ENCODE measurements at places on chromosomes 5 and 9. TPM values are rescaled to one million over a fixed set of nuclear protein-coding genes. Genes with fewer than 3 reads are reported as not detected.

ARSB gene
- total RNA-seq: 10.1 TPM

NDST1 gene
- total RNA-seq: 18.2 TPM

DNA sequence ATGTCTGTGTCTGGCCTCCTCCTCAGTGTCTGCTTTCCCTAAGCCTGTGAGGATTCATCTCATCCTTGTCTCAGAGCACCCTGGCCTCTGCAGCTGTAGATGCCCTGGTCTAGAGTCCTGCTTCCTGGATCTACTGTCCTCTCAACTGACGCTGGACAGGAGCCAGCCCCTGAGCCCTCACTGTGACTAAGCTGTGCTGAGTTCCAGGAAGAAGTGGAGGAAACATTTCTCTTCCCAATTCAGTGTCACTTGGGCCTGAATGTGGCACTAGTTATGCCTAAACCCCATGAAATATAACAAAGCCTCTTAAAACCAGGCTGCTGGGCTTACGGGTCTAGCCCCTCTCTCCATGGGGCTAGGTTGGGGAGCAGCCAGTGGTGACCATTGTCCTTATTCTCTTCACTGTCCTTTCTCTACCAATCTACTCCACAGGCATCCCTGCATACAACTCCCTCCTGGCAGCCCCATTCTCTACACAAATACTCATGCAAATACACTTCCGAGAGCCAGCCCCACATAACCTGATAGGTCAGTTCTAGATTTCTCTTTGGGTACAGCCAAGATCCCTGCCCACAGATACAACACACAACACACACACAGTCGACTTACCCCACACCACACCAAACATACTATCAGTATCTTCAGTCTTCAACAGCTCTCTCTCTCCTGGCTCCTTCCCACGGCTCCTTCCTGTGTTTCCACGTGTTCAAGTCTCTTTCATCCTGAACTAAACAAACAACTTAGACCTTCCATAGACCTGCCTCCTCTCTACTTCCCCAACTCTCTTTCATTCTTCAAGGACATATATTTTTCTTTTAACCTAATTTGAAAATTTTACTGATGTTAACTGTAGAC, 220.8 kb downstream of the SNX18 start:
- H3K27me3 ChIP-seq: no peaks in the 10 kb centered on the region
- H3K4me3 ChIP-seq: no peak overlapping the region
- peak overlapping the region; percentile 48 for H3K27ac ChIP-seq
- peak; percentile 47 for DNase-seq
- H3K36me3 ChIP-seq: no peaks in the 10 kb centered on the region

DNA sequence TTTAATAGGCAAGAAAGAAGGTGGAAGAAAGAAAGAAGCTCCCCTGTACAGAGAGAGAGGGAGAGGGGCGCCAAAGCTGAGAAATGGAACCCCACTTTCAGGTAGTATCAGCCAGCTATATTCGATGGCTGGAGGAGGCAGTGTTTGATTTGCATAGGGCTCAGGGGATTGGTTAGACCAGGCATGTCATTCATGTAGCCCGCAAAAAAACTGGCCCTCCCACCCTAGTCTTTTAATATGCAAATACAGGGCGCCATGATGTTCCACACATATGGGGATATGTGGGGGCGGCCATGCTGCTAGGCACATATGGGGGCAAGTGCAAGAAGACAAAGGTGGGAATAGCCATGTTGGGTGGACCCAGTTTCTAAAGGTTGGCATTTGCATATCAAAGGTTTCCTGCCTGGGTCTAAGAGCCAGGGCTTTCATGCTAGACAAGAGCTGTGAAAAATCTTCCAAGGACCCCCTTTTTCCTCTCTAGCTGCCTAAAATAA, 174.4 kb upstream of the ADRA1B start:
- H3K4me1 ChIP-seq: no peaks in the 10 kb centered on the region
- H3K4me3 ChIP-seq: no peak overlapping the region
- no peaks in the 10 kb centered on the region for H3K36me3 ChIP-seq
- no peak overlapping the region for H3K27ac ChIP-seq
- H3K27me3 ChIP-seq: no peaks in the 10 kb centered on the region
- no peak for DNase-seq

DNA sequence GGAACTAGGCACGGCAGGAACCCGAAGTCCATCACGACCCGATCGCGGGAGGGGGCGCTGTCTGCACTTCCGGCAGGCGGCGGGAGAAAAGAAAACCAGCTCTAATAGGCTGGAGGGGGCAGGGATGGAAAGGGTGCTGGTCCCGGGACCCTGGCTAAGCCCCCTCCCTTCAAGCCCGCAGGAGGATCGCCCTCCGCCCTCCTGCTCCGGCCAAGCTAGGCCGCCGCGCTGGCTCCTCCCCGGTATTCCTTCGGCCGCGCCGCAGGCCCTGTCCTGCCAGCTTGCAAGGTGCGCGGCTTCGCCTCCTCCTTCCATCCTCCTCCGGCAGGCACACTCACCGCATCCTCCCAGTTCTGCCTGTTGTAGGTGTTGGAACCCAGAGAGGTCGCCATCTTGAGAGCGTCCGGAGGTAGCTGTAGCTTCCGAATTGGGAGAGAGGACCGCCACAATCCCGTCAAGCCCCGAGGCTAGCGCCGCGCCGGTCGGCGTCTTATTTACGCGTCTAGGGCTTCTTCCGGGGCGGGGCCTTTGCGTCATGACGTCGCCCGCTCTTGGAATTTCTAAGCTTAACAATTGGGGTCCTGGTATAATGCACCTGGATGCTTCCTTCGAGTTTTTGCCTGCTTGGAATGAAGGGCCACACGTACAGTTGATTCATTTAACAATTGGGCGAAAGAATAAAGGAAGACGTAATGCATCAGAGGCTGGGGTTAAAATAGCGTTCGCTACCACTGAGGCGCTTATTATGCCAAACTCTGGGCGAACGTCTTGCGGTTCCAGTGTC, at the start of gene RBM22:
TSS of gene RBM22 (minus strand) at position 469 of the 784 bp plus-strand sequence. CDS start at position 392, 77 bp downstream.
- peaks cover 2% of the 10 kb centered on the region for H3K36me3 ChIP-seq
- H3K27ac ChIP-seq: peak within 1 kb of the TSS; percentile 95
- no peaks in the 10 kb centered on the region for H3K4me1 ChIP-seq
- H3K4me3 ChIP-seq: peak within 1 kb of the TSS; percentile 98

- H3K27me3 ChIP-seq: no peaks in the 10 kb centered on the region
- no peaks in the 10 kb centered on the region for H3K4me1 ChIP-seq
- H3K4me3 ChIP-seq: no peak overlapping the region
- no peak overlapping the region for H3K27ac ChIP-seq
- no peak for DNase-seq
Measured at GRCh38 chr9:7103367-7103766, 345.6 kb downstream of the KDM4C start.

DNA sequence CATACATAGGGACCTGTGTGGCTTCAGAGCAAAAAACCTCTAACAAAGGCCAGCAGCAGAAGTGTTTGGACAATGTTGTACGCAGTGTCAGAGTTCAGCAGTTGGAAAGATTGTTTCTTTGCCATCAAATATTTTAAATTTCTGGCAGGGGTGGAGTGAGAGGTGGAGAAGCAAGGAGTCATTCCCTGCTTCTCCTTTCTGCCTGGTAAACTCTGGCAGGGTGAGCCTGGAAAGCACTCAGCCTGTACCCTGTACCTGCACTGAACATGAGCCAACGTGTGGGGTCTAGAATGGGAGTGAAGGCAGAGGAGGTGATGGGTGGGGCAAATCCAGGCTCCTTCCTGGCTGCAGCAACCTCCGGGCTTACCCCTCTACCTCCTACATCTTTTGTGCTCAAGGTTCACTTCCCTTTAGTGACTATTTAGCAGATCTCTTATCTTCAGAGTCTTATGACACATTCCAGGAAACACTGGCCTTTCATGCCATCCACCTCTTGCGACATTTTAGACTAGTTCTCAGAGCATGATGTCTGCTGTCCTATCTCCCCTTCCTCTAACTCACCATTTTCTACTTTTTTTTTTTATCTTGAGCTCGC, 445.0 kb upstream of the PIK3R1 start:
- H3K4me3 ChIP-seq: no peak overlapping the region
- peak; percentile 54 for DNase-seq
- no peak overlapping the region for H3K27ac ChIP-seq
- no peaks in the 10 kb centered on the region for H3K27me3 ChIP-seq

GRCh38 chr9:98117984-98118639, 910 bp downstream of the TRIM14 start:
- no peaks in the 10 kb centered on the region for H3K36me3 ChIP-seq
- H3K27ac ChIP-seq: no peak overlapping the region
- peaks cover 2% of the 10 kb centered on the region for H3K4me1 ChIP-seq
- DNase-seq: peak; percentile 30
- H3K27me3 ChIP-seq: no peaks in the 10 kb centered on the region
- peak overlapping the region; percentile 77 for H3K4me3 ChIP-seq

- DNase-seq: no peak
- H3K27me3 ChIP-seq: no peaks in the 10 kb centered on the region
- H3K27ac ChIP-seq: no peak overlapping the region
Measured at GRCh38 chr5:54709096-54709495, 191.5 kb downstream of the SNX18 start.

- H3K4me3 ChIP-seq: no peak overlapping the region
- H3K27me3 ChIP-seq: peaks cover 6% of the 10 kb centered on the region
- no peak for DNase-seq
- H3K36me3 ChIP-seq: no peaks in the 10 kb centered on the region
Measured at GRCh38 chr9:136645903-136646754, 16.6 kb upstream of the EGFL7 start.

DNA sequence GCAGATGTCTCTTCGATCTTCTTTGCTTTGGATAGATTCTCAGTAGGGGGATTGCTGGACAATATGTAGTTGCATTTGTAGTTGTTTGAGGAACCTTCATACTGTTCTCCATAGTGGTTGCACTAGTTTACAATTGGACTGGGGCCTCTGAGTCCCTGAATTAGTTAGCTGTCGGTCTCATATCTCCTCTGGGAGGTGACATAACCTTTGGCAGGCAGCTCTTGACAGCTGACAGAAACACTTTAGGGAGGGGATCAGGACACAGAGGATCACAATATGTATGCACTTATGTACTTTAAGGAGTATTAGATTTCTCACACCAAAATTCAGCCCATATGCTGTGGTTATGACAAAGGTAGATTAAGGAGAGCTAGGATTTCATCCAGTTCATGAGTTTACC, 1279.9 kb upstream of the DMAC1 start:
- H3K36me3 ChIP-seq: no peaks in the 10 kb centered on the region
- DNase-seq: no peak
- no peak overlapping the region for H3K27ac ChIP-seq
- no peaks in the 10 kb centered on the region for H3K27me3 ChIP-seq

DNA sequence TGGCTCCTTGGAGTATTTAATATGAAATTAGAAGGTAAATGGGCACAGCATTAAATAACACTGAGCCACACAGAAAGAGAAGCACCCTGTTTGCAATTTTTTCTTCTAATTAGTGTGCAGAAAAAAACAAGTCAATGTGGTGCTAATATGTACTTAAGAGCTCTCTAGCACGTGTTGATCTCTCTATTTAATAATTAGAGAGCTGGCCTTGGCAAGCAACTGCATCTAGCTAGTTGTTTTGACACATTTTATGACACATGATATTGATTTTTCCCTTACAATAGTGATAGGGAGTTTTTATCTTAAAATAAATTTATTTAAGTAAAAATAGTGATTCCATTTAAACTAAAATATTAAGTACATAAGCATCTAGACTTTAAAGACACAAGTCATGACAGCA, 54.5 kb upstream of the NUDT12 start:
- DNase-seq: no peak
- no peak overlapping the region for H3K27ac ChIP-seq
- H3K27me3 ChIP-seq: no peaks in the 10 kb centered on the region
- no peak overlapping the region for H3K4me3 ChIP-seq
- no peaks in the 10 kb centered on the region for H3K36me3 ChIP-seq
- H3K4me1 ChIP-seq: no peaks in the 10 kb centered on the region

DNA sequence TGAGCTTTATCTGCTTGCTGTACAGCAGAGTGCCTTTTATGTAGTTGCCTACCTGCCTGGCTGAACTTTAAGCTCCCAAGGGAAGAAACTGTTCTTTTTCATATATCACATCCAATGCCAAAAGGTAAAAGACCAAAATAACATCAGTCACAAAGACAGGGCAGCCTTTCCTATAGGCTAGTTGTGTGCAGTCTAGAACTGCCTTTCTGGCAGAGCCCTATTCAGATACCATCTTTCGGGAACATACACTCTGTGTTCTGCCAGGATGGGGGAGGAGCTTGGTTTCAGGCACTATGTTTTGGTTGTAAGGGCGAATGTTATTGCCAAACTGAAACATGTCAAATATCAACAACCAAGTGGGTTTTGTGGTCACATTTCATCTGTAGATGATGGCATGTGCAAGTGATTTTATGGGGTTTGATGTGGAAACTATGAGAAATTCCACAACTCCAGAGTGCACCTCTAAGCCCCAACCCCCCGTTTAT, 314.5 kb downstream of the ADGRV1 start:
- no peaks in the 10 kb centered on the region for H3K27me3 ChIP-seq
- no peak overlapping the region for H3K27ac ChIP-seq
- peaks cover under 1% of the 10 kb centered on the region for H3K4me1 ChIP-seq
- H3K36me3 ChIP-seq: no peaks in the 10 kb centered on the region

GRCh38 chr9:117936185-117937130, 232.3 kb downstream of the TLR4 start:
- no peak overlapping the region for H3K27ac ChIP-seq
- H3K27me3 ChIP-seq: no peaks in the 10 kb centered on the region
- H3K4me3 ChIP-seq: no peak overlapping the region

DNA sequence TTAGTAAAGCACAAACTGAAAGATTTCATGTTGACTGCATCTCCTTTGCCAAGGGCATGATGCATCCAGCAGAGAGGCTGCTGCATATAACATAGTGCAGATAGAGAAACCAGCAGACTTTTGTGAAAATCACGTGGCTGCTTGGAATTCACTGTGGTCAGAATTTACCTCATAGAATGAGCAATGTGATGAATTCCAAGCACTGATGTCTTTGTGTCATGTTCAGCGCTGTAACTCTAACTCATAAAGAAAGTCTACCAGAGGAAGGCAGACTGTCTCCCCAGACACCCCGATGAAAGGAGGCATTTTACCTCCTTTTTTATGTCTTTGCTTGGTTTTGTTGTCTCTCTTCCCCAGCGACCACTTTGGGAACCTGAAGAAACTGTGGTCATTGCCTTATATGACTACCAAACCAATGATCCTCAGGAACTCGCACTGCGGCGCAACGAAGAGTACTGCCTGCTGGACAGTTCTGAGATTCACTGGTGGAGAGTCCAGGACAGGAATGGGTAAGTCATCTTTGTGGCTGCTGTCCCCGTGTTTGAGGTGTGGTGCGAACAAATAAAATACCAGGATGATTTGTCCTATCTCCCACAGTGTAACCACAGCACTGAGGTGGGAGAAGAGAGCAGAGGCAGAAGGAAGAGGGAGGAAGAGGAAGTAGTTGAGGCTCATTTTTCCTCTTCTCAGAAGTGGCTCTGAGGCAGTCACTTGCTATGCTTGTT, 42.0 kb downstream of the ITK start:
- H3K27me3 ChIP-seq: no peaks in the 10 kb centered on the region
- H3K4me1 ChIP-seq: no peaks in the 10 kb centered on the region
- H3K27ac ChIP-seq: no peak overlapping the region
- peak; percentile 76 for DNase-seq
- no peaks in the 10 kb centered on the region for H3K36me3 ChIP-seq

All from fibroblast of lung (primary cell).